ENCODE measurements at places on chromosomes 4 and X. TPM values are rescaled to one million over a fixed set of nuclear protein-coding genes. Genes with fewer than 3 reads are reported as not detected.

- DNase-seq = no peak
These were observed 64.3 kb upstream of the FTHL17 start for GRCh38 chrX:31136144-31136611.

DNA sequence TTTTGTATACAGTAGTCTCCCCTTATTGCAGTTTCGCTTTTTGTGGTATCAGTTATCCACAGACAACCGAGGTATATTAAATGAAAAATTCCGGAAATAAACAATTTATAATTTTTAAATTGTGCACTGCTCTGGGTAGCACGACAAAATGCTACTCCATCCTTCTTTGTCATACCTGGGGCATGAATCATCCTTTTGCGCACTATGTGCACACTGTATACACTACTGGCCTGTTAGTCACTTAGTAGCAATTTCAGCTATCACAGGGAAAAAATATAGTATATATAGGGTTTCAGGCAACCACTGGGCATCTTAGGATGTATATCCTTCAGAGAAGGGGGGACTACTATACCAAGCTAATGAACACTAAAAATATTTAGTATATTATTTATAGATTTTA is 198.8 kb upstream of the FAT4 start:
- DNase-seq = no peak

- DNase-seq = no peak
These were observed 70.3 kb downstream of the RWDD4 start for GRCh38 chr4:183588691-183589090.

DNA sequence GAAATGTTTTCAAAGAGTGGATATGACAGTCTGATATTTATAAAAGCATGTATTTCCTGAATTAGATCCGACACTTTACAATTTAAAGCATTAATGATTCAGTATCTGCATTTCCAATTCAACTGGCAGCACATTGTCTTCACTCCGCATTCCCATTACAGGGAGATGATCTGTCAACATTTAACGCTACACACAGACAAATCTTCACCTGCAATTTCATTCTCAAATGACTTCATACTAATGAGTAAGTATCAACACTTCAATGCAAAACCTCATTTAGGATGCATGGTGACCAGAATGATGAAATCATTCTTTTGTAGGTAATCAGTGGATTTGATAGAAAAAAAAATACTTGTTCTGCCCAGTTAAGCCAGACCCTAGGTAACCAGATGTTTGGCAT is 749.6 kb downstream of the CENPC start:
- DNase-seq = no peak

The ZMAT1 gene
- total RNA-seq = 5.1 TPM

The RASGEF1B gene
- total RNA-seq = 18.3 TPM

The NEUROG2 gene
- not detected for total RNA-seq

The ESX1 gene
- total RNA-seq = 0.05 TPM

The FSTL5 gene
- total RNA-seq = 0.05 TPM

All from thymus (tissue), 14 donors.